ENCODE measurements at places on chromosomes 6 and 20. TPM values are rescaled to one million over a fixed set of nuclear protein-coding genes. Genes with fewer than 3 reads are reported as not detected.

OTOR gene
- total RNA-seq: not detected

CCM2L gene
- not detected for total RNA-seq

SEMG1 gene
- total RNA-seq: not detected

BANF2 gene
- not detected for total RNA-seq

CD24 gene
- 1.3 TPM for total RNA-seq

OPN5 gene
- not detected for total RNA-seq

CALHM5 gene
- total RNA-seq: 7.7 TPM

AIF1 gene
- total RNA-seq: not detected

GNMT gene
- 0.32 TPM for total RNA-seq

MUC22 gene
- total RNA-seq: not detected

PLEKHG1 gene
- 1.7 TPM for total RNA-seq

CCDC167 gene
- total RNA-seq: 18.4 TPM

PTK7 gene
- 199 TPM for total RNA-seq

WFDC10B gene
- not detected for total RNA-seq

GSS gene
- total RNA-seq: 71.2 TPM

PLG gene
- not detected for total RNA-seq

FOXF2 gene
- not detected for total RNA-seq

NRN1 gene
- not detected for total RNA-seq

F13A1 gene
- not detected for total RNA-seq

FKBP1C gene
- 0.43 TPM for total RNA-seq

OR12D1 gene
- not detected for total RNA-seq

PNLDC1 gene
- total RNA-seq: 0.32 TPM

CFB gene
- 3.5 TPM for total RNA-seq

UNC5CL gene
- under 0.01 TPM for total RNA-seq

PHACTR3 gene
- not detected for total RNA-seq

ETV7 gene
- 0.32 TPM for total RNA-seq

ATRN gene
- 35.4 TPM for total RNA-seq

ADGRB3 gene
- total RNA-seq: under 0.01 TPM

PREP gene
- total RNA-seq: 19.0 TPM
